SJCRH30 (cell line): ENCODE measurements at places on chromosomes 11 and 22. TPM values are rescaled to one million over a fixed set of nuclear protein-coding genes. Genes with fewer than 3 reads are reported as not detected.

GLYATL1 gene
- not detected in 2 replicates for total RNA-seq

BCO2 gene
- total RNA-seq: 0.10 and 0.51 TPM in 2 replicates

SMTNL1 gene
- total RNA-seq: 4.5 and 5.6 TPM in 2 replicates

CDC42BPG gene
- total RNA-seq: 0.03 and 0.10 TPM in 2 replicates

EFEMP2 gene
- total RNA-seq: 21.5 and 23.9 TPM in 2 replicates

SCGB1D2 gene
- total RNA-seq: not detected in 2 replicates

UBXN1 gene
- 70.4 and 73.1 TPM in 2 replicates for total RNA-seq

PACSIN3 gene
- 26.7 and 29.0 TPM in 2 replicates for total RNA-seq

OR52I1 gene
- total RNA-seq: not detected in 2 replicates

GRCh38 chr11:47994417-47994816 lies 14.1 kb downstream of the PTPRJ start:
- DNase-seq: no peak
- H3K4me1 ChIP-seq: no peaks in the 10 kb centered on the region
- H3K4me3 ChIP-seq: no peak overlapping the region
- no peaks in the 10 kb centered on the region for H3K36me3 ChIP-seq

DNA sequence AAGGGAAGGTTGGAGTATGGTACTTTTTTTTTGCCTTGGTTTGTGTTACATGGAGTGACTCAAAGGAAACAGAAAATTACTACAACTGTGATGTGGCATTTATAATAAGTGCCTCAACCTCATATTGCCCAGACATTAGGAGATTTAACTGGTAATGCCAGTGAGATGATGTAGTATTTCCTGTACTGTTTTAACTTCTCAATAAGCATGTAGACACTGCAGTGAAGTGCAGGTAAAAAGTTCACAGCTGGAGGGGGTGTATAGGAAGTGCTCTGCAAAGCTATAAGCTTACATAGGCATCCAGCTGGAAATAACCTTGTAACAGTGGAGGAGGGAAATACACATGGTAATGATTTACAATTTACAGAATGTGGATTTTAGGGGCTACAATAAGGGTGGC lies 138.2 kb upstream of the MTMR2 start:
- DNase-seq: no peak
- no peak overlapping the region for H3K27ac ChIP-seq
- no peaks in the 10 kb centered on the region for H3K36me3 ChIP-seq
- no peak overlapping the region for H3K4me3 ChIP-seq
- H3K4me1 ChIP-seq: 0 out of 2 replicates have a peak, but pooled peaks cover 3% of the 10 kb centered on the region

DNA sequence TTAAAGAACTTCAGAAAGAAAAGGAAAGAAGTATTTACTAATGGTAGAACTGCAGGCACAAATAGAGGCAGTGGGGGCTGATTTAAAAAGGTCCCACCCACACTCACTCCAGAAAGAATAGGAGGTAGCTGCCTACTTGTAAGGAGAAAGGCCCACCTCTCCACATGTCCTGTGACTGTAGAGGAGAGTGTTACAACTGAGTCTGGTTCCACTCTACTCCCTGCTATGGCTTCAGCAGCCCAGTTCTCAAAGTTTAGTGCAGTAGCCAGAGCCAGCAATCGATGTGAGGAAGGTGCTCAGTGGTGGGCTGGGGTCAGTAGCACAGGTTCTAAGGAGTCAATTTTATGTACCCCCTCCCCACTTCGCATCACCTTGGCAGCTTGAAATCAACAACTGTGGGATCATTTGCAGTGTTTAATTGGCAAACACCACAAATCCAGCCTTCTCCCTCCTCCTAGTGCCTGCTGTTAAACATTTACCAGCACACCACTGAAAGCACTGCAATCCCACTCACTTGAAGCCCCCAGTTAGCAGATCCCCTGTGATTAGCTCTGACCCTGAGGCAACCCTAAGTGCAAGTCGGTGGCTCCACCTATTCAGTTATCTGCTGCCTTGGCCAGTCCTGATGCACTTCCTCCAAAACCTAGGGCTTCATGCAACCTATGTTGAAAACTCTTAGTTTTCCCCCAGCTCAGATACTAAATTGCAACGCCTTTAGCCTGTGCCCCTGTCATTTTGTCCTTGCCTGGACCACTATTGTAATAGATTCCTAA lies 146.6 kb downstream of the BBOX1 start:
- no peaks in the 10 kb centered on the region for H3K27me3 ChIP-seq
- H3K27ac ChIP-seq: no peak overlapping the region
- H3K4me1 ChIP-seq: peaks cover 16% of the 10 kb centered on the region
- DNase-seq: no peak
- no peak overlapping the region for H3K4me3 ChIP-seq

DNA sequence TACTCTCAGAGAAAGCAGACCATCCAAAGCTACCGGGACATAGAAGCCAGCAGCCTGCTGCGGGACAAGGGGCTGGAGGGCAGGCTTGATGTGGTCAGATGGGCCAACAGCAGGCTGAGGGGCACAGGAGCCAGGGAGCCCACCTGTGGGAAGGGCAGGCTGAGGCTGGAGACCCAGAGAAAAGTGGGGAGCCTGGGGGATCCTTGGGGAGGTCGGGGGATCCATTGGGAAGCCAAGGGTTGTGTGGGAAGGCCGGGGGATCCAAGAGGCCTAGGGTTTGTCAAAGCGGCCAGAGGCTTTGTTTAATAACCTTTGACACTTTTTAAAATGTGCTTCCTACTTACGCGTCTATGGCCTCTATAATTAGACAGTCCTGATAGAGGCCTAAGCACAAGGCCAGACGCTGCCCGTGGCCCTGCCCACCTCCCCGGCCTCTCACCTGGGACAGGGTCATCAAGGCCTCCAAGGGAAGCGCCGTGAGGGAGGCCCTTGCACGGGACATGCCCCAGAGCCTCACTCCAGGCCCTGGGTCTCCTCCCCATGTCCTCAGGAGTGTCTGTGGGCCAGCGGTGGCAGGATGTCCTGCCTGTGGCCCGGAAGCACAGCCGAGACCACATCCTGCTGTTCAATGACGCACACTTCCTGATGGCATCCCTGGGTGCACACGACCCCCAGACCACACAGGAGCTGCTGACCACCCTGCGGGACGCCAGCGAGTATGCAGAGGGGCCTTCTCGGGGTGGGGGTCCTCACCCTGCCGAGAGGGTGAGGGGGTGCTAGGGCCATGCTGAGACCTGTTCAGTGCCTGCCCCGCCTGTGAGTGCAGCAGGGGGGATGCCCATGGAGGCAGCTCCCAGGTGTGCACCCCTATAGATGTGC lies 8.6 kb upstream of the GTSE1 start:
- H3K27me3 ChIP-seq: no peaks in the 10 kb centered on the region
- H3K27ac ChIP-seq: no peak overlapping the region
- H3K36me3 ChIP-seq: peaks cover 13% of the 10 kb centered on the region
- DNase-seq: no peak

- peaks cover 18% of the 10 kb centered on the region for H3K36me3 ChIP-seq
- DNase-seq: no peak
- H3K4me3 ChIP-seq: no peak overlapping the region
Observed at GRCh38 chr22:26463688-26464087, 19.9 kb downstream of the HPS4 start.

- H3K4me3 ChIP-seq: peak overlapping the region; percentile 47
- no peaks in the 10 kb centered on the region for H3K27me3 ChIP-seq
Observed at GRCh38 chr11:128157423-128158298, 429.7 kb downstream of the ETS1 start.

DNA sequence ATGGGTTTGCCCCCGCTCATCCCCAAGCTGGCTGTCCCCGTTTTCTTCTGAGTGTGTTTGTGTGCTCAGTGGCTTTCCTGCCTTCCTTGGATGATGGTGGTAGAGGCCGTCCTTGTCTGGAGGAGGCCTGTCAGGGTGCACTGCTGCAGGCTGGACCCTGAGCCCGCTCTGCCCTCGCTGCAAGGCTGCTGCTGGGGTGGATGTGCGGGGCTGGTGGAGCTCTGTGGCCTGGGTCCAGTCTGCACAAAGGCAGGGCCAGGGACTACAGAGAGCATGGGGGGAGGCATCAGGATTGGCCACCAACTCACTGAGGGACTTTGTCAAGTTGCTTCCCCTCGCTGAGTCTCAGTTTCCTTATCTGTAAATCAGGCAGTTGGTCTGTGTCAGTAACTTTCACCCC lies 275.0 kb downstream of the KIRREL3 start:
- no peaks in the 10 kb centered on the region for H3K36me3 ChIP-seq
- H3K4me3 ChIP-seq: no peak overlapping the region
- H3K4me1 ChIP-seq: no peaks in the 10 kb centered on the region
- H3K27ac ChIP-seq: no peak overlapping the region

- no peaks in the 10 kb centered on the region for H3K27me3 ChIP-seq
- no peak overlapping the region for H3K4me3 ChIP-seq
- no peaks in the 10 kb centered on the region for H3K36me3 ChIP-seq
- no peak for DNase-seq
- H3K27ac ChIP-seq: no peak overlapping the region
Observed at GRCh38 chr11:88313441-88313840, 24.1 kb downstream of the CTSC start.

- H3K4me1 ChIP-seq: no peaks in the 10 kb centered on the region
- DNase-seq: no peak
- H3K36me3 ChIP-seq: no peaks in the 10 kb centered on the region
- H3K4me3 ChIP-seq: no peak within 1 kb of the TSS
- H3K27me3 ChIP-seq: no peaks in the 10 kb centered on the region
- no peak within 1 kb of the TSS for H3K27ac ChIP-seq
Observed at GRCh38 chr11:62269654-62270278, at the start of gene SCGB2A2. Gene SCGB2A2, plus strand, starts transcription at chr11:62270158. Its CDS starts 59 bp downstream, at chr11:62270217.

DNA sequence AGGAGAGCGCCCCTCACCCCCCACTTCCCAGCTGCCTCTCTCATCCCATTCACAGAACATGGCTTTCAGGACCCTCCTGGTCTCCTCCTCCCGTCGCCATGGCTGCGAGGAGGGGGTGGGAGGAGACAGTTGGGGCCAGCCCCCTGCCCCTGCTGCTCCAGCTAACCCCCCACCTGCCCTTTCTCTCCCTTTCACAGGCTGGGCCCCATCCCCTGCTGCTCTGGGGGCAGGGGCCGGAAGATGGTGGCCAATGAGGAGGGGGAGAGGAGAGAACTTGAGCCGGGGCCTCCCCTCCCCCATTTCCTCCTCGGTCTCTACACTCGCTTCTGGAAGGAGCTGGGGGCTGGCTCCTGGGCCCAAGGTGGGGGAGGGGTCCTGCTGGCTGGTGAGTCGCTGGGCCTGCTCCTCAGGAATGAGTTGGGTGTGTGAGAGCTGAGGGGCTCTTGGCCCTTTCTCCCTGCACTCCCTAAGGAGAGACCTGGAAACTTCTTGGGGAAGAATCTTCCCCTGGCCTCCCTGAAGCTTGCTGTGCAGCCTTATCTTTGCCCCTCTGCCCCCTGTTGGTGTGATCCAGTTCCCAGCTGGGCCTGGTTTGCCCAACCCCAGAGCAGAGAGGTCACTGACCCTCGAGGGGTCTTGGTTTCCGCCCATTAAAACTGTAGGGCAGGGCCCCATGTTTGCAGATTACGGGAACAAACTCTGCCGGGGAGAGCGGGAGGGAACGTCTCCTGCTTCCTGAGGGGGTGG lies 10.2 kb downstream of the YPEL4 start:
- peaks cover 21% of the 10 kb centered on the region for H3K36me3 ChIP-seq
- DNase-seq: peak; percentile 64
- H3K4me1 ChIP-seq: peaks cover 15% of the 10 kb centered on the region

DNA sequence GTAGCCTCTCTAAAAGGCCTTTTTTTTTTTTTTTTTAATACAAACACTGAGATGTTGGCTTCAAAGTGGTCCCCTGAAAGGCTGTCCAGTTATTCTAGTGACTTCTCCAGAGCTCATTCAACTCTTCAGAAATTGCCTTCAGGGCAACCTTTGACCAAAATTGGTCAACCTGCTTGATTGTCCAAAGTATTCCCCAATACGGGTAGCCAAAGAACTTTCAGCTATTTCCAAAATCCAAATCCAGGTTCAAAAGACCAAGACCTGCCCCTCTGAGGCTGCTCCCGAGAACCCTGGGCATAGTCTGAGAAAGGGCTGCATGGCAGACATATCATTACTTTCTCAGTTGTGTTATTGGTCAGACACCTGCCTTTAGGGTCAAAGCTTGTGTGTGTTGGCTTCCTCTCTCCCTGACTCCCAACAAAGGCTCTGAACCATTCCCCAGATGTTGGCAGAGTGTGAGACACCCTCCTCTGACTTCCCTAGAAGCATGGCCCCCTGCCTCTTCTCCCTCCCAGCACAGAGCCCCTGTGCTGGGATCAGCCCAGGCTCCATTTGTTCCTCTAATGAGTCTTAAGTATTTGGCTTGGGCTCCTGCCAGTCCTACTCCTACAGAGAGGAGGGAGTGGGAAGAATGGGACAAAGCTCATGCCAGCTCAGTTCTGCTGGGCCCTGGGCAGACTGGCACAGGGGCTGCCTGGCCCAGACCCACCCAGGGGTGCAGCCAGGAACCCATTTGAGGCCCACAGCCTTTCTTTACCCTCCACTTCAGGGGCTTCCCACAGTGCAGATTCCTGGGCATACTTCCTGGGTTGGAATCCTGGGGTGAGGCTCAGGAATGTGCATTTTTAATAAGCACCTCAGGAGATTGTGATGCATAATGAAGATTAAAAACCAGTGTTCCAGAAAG lies 30.3 kb downstream of the TNKS1BP1 start:
- no peak overlapping the region for H3K4me3 ChIP-seq
- peaks cover 43% of the 10 kb centered on the region for H3K4me1 ChIP-seq
- H3K36me3 ChIP-seq: peaks cover 31% of the 10 kb centered on the region

GRCh38 chr22:47914481-47915097 lies 1152.1 kb downstream of the TBC1D22A start:
- no peak overlapping the region for H3K4me3 ChIP-seq
- no peaks in the 10 kb centered on the region for H3K36me3 ChIP-seq
- no peaks in the 10 kb centered on the region for H3K27me3 ChIP-seq
- H3K4me1 ChIP-seq: peaks cover 17% of the 10 kb centered on the region

- no peak for DNase-seq
- no peak overlapping the region for H3K4me3 ChIP-seq
- H3K27ac ChIP-seq: no peak overlapping the region
- no peaks in the 10 kb centered on the region for H3K27me3 ChIP-seq
- H3K36me3 ChIP-seq: no peaks in the 10 kb centered on the region
Observed at GRCh38 chr11:9563196-9563730, 10.2 kb upstream of the WEE1 start.

DNA sequence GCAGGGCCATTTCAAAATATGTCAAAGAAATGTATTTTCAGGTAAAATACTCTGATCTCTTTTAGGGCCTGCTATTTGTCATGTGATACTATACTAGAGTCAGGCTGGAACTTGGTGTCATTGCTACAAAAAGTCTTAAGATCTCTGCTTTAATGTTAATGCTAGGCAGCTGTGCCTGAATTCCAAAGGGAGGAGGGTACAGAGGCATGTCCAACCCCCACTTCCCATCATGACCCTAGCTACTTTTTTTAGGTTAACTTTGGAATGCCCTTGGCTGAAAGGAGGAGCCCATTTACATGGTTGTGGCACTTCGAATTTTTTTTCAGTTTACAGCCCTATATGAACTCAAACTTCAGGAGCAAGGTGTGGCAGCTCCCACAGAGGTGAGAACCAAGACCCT lies 58.1 kb downstream of the OSBP2 start:
- H3K27me3 ChIP-seq: no peaks in the 10 kb centered on the region; the same call in 1 of the 2 replicates
- no peak overlapping the region for H3K27ac ChIP-seq
- no peaks in the 10 kb centered on the region for H3K4me1 ChIP-seq
- no peak overlapping the region for H3K4me3 ChIP-seq
